ENCODE measurements at places on chromosomes 4 and X.

DNA sequence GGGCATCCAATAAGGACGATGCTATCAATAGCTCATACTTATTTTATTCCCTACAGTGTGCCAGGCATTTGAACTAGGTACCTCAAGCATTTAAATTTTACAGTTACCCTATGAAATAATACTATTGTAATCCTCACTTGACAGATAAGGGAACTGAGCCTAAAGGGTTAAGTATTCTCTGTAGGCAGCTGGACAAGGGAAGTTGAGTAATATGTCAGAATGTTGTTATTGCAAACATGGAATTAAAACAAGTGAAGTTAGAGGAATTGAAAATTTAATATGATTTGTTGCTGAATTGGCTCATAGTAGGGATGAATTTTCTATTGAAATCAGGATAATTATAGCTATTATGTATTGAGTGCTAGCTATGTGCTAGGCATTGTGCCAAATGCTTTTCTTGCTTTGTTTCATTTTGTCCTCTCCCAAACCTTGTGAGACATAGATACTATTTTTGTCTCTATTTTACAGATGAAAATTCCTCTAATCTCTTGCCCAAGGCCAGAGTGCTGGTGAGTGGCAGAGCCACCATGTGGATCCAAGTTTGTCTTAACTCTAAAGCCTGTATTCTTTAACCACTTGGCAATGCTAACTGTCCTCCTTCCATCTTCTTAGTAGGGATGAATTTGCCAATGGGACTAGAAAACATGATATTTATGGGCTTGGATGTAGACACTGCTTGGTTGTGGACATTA lies 58.1 kb downstream of the TMEM164 start:
- DNase-seq: no peak

DNA sequence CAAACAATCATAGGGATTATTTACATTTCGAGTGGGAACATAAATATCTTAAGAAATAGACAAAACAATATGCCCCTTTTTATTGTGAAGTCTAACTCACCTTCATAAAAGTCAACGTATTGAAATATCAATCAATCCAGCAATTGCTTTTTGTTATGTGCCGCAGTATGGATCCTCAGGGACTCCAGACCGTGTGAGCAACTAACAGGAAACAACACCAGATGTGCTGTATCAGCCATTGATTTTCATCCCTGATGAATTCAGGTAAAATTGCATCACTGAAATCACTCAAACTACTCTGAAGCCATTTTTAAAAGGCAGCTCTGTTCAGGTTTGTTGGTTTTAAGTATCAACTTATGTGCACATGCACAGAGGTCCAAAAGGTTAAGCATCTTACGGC lies 197.3 kb upstream of the FAT1 start:
- no peak for DNase-seq

GRCh38 chrX:43505769-43506168 lies 150.3 kb upstream of the MAOA start:
- no peak for DNase-seq

DNA sequence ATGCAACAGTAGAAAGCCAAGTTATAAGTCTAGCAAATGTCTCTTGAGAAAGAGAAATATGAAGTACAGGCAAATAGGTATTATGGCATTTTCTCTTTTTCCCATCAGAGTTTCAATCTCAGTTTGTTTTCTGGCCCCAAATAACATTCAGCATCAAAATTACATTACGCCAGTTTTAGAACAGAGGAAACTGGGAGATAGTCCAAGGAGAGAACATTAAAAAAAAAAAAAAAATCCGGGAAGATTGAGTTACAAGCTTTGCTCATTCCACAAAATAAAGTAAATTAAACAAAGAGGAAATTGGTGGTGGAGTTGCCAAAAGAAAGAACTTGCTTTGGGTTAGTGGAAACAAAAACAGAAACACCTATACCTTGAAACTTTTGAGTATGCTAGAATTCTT lies 50.4 kb upstream of the IL13RA2 start:
- DNase-seq: no peak

- no peak for DNase-seq
Observed at GRCh38 chrX:66622209-66622608, 16.7 kb downstream of the EDA2R start.

DNA sequence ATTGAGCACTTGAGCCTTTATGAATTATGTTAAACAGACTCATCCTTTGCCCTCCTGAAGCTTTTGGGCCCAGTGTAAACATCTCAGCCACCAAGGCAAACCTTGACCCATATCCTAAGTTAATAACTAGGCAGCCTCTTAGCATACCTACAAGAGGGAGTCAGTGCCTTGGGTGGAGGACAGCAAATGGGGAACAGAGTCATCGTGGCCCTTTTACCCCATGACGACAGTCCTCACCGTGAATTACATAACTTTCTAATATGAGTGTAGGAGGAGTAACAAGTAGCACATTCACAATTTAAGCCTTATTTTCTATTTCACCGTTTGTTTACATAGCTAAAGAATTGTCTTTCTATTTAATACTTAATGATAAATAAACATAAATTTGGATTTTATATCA lies 16.8 kb downstream of the CLDN22 start:
- DNase-seq: no peak

- DNase-seq: no peak
Observed at GRCh38 chr4:106507440-106507839, 138.9 kb upstream of the GIMD1 start.

- DNase-seq: no peak
Observed at GRCh38 chr4:154376486-154376885, 115.1 kb downstream of the DCHS2 start.

- DNase-seq: no peak
Observed at GRCh38 chr4:119299741-119300100, 22.2 kb downstream of the FABP2 start.

DNA sequence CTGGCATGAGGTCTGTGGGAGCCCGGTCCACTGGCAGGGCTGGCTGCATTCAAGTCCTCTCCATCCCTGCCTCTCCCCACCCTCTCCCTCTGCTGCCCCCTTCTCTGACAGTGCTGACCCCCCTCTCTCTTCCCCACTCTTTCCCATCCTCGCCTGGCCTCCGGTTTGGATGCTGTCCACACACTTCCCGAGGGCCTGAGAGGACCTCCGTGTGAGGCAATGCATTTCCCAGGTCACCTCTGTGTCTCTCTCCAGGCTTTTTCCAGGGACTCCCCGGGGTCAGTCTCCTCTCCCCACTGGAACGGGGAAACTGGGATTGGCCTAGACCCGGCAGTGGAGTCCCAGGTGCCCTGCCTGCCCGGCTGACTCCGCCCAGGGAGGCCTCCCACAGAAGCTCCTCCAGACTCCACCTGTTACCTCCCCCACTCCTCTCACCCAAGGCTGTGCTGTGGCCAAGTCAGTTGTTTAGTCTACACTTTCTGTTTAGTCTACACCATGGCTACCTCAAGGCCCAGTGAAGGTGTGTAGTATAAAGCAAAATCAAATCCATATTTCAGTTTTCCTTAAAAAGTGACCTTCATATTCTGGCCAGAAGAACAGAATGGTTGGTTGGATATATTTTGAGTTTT lies 146.8 kb downstream of the PTTG2 start:
- no peak for DNase-seq

GRCh38 chr4:100525686-100526085 lies 7.9 kb upstream of the EMCN start:
- no peak for DNase-seq

DNA sequence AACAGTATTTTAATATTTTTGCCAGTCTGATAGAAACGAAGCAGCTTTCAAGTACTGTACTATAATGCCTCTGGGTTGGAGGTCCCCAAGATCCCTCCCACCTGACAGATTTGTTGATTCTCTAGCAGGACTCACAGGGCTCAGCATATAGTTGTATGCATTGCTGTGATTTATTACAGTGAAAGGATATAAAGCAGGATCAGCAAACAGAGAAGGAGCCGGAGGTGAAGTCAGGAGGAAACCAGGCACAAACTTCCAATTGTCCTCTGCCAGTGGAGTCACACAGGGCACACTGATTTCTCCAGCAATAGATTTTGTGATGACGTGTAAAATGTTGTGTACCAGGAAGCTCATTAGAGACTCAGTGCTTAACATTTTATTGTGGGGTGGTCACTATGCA lies 19.0 kb downstream of the USP53 start:
- no peak for DNase-seq

DNA sequence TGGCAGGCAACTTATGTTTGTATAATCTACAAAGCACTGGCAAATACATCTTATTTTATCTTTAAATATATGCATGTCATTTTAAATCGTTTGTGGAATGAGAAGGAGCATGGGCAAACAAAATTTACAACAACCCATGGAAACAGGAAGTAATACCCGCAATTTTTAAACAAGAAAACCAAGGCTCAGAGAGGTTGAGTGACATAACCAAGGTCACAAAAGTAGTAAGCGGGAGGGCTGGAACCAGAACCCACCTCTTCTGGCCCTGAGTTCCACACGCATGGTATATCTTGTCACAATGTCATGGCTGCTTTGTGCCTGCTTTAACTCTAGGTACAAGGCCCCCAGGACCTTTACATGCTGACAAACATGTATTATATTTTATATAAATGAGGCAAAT lies 52.9 kb downstream of the SLC7A11 start:
- DNase-seq: no peak

DNA sequence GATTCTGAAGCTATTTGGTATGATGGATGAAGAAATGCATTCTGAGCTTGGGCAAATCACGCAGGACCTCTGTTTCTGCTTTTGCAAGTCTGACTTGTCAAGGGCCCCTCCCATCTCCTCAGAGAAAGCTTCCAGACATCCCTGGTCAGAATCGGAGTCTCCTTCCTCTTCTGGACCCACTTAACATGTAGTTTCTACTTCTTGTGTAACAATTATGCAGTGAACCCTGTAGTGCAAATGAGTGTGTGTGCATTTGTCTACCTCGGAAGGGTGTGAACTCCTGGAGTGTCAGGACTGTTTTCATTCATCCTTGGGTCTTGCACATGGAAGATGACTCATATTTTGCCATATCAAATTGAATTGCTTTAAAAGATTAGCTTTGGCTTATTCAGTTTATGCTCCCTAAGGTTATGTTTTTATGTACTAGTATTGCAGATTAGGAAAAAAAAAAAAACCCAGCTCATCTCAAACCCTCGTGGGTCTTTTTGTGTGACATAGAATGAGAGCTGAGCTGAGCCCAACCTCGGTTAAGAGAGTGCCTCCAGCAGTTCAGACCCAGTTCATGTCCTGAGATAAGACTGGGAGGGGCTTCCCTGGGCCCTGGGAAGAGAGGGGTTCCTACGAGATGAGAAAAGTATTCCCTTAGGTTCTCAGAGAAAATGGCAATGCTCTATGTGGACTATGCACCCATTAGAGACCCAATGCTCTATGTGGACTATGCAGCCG lies 61.1 kb upstream of the RPL34 start:
- DNase-seq: no peak

DNA sequence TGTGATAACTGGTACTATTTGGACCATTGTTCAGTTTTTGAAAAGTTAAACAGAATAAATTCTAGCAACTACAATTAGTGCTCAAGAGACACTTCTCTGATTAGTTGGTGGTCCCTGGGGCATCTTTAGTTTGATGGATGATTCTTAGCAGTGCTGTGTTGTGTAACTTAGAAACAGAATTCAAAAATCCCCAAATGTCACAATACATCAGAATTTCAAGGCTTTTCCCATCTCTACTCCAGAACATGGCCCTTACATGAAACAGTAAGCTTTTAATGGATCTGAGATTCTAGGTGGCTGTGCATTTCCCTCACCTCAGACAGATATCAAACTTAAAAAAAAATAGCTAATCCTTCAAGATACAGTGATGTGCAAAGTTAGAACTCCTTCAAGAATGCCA lies 104.4 kb upstream of the CXCL13 start:
- DNase-seq: no peak

DNA sequence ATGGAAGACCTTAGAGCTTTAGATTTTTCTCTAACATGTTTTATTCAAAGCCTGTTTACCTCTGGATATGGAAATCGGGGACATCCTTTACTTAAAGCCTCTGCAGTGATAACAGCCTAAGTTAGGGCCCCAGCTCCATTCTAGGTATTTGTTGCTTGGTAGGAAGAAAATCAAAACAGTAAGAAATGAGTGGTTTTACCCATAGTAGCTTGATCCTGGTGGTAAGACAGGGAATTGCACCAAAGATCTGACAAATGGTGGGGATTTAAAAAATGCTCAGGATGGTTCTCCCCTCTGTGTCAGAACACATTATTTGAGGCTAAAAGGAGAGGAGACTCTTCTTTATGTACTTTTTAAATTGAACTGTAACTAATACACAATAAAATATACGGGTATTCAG lies 52.4 kb downstream of the AFF2 start:
- no peak for DNase-seq

- DNase-seq: no peak
Observed at GRCh38 chr4:107348188-107349050, 312.3 kb upstream of the DKK2 start.

GRCh38 chr4:23999714-24000469 lies 110.0 kb upstream of the PPARGC1A start:
- DNase-seq: no peak

- no peak for DNase-seq
Observed at GRCh38 chrX:72477781-72478181, 94.9 kb downstream of the HDAC8 start.

- no peak for DNase-seq
Observed at GRCh38 chrX:69262036-69262936, 97.0 kb upstream of the PJA1 start.

GRCh38 chrX:78944351-78944750 lies 840 bp upstream of the P2RY10 start:
- DNase-seq: no peak

DNA sequence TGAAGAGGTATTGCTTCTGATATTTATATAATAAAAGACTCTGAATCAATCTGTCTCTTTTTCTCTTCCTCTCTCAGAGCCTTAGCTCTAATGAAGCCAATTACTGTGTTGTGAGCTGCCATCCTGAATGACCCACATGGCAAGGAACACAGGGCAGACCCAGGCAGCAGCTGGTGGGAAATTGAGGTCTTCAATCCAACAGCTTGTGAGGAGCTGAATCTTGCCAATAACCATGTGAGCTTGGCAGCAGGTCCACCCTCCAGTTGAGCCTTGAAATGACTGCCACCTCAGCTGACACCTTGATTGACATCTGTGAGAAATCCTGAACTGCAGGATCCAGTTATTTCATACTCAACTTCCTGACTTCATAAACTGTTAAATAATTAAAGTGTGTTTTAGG lies 149.4 kb downstream of the NDST4 start:
- peak; percentile 5 for DNase-seq

GRCh38 chr4:105605493-105605892 lies 53.1 kb downstream of the ARHGEF38 start:
- DNase-seq: no peak

GRCh38 chr4:179530958-179531357 lies 2088.7 kb upstream of the AGA start:
- DNase-seq: no peak

DNA sequence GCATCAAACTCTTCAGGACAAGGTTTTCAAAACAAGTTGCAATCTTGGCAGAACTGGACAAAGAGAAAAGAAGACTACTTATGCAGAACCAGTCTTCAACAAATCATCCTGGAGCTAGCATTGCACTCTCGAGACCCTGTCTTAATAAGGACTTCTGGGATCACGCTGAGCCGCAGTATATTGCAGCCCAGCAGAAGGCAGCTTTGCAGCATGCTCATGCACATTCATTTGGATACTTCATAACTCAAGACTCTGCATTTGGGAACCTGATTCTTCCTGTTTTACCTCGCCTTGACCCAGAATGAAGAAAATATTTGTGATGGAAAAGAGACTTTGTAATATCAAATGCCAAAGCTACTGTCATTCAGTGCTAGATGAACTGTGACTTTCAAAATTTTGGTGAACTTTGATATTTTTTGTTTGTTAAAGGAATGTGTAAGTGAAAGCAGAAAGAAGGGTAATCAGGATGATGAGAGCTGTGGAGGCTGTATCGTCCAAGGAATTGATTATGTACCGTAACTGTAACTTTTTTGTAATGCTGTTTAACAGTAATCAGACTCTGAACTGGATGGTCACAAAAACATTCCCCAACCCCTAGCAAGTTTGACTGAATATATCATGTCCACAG lies 27.2 kb downstream of the HSPA4L start:
- DNase-seq: no peak
